ENCODE measurements at places on chromosomes 12 and 14. TPM values are rescaled to one million over a fixed set of nuclear protein-coding genes. Genes with fewer than 3 reads are reported as not detected.

The MANSC1 gene
- total RNA-seq, result 30.7 TPM

The SLC5A8 gene
- 0.12 TPM for total RNA-seq

The AMN gene
- total RNA-seq, result 3.0 TPM

The LARP4 gene
- 58.5 TPM for total RNA-seq

The PIK3C2G gene
- total RNA-seq, result 26.4 TPM

GRCh38 chr12:91053951-91054715 lies 3.7 kb downstream of the KERA start:
- DNase-seq, result no peak
- no peaks in the 10 kb centered on the region for H3K27me3 ChIP-seq

GRCh38 chr12:132351751-132352495 lies 22.5 kb upstream of the GALNT9 start:
- peaks cover 30% of the 10 kb centered on the region for H3K27me3 ChIP-seq
- H3K4me3 ChIP-seq, result no peak overlapping the region
- H3K4me1 ChIP-seq, result no peaks in the 10 kb centered on the region
- DNase-seq, result no peak
- no peaks in the 10 kb centered on the region for H3K36me3 ChIP-seq

DNA sequence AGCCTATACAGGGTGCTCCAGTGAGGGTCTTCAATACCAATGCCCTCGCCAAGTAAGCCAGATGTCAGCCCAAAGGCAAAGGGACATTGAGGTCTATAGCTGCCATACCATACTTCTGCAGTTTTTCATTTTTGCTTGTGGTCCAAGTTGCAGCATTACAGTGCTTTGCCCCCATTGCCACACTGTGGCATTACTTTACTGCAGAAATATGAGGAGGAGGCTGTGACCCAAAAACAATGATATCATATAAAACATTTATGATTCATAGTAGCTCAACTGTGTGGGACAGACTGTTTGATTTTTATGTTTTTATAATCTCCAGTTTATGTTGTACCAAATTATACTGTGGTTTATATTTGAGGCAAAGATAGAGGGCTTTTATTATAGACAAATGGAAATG lies 64.1 kb downstream of the KIAA0586 start:
- H3K27me3 ChIP-seq, result no peaks in the 10 kb centered on the region
- no peak for DNase-seq
- H3K27ac ChIP-seq, result no peak overlapping the region
- H3K4me1 ChIP-seq, result no peaks in the 10 kb centered on the region
- peaks cover 5% of the 10 kb centered on the region for H3K36me3 ChIP-seq

DNA sequence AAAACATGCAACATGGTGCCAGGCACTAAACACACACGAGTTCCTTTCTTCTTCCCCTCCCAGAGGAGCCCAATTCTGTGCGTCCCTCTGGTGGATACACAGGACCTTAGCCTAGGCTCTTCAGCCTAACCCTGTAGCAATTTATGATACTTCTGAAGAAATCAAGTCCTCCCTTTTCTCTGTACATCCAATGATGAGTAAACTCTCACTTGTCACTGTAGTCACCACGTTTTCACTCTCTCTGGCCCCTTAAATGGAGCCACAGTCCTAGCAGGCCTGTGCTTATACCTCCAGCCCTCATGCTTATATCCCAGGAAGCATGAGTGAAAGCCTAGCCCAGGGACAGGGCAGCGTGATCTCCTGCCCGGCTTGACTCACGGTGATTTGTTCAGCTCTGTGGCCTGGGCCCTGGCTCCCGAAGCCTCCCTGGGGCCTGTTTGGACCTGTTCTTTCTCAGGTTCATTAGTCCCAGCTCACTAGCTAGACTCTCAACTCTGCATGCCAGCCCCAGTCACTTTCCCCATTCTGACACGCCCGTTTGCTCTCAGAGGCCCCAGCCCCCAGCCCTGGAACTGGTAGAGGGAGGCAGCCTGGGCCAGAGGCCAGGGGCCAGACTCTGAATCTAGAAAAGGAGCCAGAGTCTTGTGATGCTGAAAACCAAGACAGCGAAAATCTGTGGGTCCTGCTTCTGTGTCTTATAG lies 24.1 kb upstream of the PLEKHG3 start:
- DNase-seq, result no peak
- peaks cover 37% of the 10 kb centered on the region for H3K27me3 ChIP-seq
- H3K4me3 ChIP-seq, result no peak overlapping the region
- peaks cover 7% of the 10 kb centered on the region for H3K4me1 ChIP-seq

- peaks cover 18% of the 10 kb centered on the region for H3K36me3 ChIP-seq
- no peak overlapping the region for H3K4me3 ChIP-seq
- peaks cover 17% of the 10 kb centered on the region for H3K4me1 ChIP-seq
- no peak overlapping the region for H3K27ac ChIP-seq
Observed at GRCh38 chr14:71595441-71595840, 336.8 kb upstream of the RGS6 start.

DNA sequence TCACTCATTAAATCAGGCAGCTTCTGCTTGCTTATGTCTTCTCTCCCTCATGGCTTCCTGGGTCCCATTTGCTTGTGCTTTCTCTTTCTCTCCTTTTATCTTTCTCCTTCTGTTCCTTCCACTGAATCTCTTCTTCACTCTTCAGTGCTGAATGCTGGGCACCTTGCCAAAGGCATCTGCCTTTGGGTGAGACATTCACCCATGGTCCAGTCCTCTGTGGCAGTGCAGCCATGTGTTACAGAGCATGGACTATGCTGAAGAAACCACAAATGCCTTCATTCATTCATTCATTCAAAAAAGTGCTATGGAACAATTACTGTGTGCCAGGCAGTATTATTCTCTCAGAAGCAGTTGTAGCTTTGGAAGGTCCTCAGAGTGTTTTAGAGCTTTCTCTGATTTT lies 344.4 kb upstream of the STXBP6 start:
- no peaks in the 10 kb centered on the region for H3K36me3 ChIP-seq
- peaks cover 4% of the 10 kb centered on the region for H3K4me1 ChIP-seq
- H3K27ac ChIP-seq, result no peak overlapping the region
- no peak for DNase-seq
- H3K4me3 ChIP-seq, result no peak overlapping the region

DNA sequence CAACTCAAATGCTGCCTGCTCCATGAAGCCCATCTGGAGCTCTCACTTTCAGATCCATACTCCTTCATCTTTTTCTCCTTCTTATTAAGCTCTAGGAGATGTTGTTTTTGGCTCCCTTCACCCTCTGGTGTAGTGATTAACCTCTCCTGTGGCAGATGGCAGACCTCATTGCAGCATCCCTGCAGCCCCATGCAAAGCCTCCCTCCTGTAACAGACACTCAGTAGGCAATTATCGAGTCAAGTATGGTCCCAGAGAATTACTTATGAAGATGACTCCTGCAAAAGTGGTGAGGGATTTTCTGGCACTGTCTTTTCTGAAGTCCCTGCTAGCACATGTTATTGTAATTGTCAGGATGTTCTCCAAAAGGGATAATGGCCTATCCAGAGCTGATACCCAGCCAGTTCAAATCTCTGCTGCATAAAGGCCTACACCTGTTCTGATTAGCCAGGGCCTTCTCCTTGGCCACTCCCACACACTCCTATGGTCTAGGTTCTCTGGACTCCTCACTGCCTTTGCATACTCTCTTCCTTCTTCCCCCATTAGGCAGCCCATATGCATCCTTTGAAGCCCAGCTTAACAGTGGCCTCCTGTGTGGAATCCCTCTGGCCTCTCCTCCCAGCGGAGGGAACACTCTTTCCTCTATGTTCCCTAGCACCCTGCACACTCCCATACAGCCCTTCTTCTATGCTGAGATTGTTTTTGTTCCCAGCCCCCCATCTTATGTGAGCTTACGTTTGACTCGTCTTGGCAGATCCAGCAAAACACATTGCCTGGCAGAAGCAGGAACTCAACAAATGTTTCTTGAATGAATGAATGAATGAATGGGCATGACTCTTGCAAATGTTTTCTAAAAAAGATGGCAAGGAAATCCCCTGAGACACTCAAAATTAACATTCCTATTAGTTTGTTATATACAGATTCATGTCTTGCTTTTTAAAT lies 43.9 kb upstream of the MDM1 start:
- no peak for DNase-seq
- no peak overlapping the region for H3K4me3 ChIP-seq
- H3K4me1 ChIP-seq, result peaks cover 2% of the 10 kb centered on the region
- H3K27ac ChIP-seq, result no peak overlapping the region

- H3K36me3 ChIP-seq, result peaks cover 15% of the 10 kb centered on the region
- no peaks in the 10 kb centered on the region for H3K27me3 ChIP-seq
- H3K27ac ChIP-seq, result no peak overlapping the region
- peaks cover 7% of the 10 kb centered on the region for H3K4me1 ChIP-seq
Observed at GRCh38 chr12:3097836-3098235, 20.7 kb downstream of the TSPAN9 start.

Data from progenitor cell of endocrine pancreas (in vitro differentiated cells).